Stimulated activated CD4-positive, alpha-beta T cell treated with anti-CD3 and anti-CD28 coated beads, Interleukin-15, amount 100 ng/mL, for 48 hours (primary cell): ENCODE measurements at places on chromosomes 1 and 21.

DNA sequence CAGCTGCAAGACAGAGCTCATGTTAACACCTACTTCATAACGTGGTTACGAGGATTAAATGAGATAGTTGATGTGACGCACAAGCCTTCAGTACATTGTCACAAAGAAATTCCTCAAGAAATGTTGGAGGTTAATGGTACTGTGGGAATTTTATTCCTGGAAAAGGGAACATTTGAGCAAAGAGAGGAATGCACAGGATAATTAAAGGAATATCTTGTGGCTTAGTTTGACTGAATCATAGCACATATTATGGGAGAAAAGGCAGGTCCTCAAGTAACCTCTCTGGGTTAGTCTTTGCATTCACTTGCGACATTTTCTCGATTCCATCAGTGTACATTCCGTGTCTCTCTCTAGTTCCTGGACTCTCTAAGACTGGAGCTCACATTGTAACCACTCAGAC is 300.2 kb upstream of the DUSP10 start:
- DNase-seq = no peak

- DNase-seq = no peak
Measured at GRCh38 chr1:113007706-113008364, 51.8 kb upstream of the SLC16A1 start.

- no peak for DNase-seq
Measured at GRCh38 chr1:6982860-6983259, 197.6 kb downstream of the CAMTA1 start.

- no peak for DNase-seq
Measured at GRCh38 chr1:160232911-160233310, 27.7 kb downstream of the PEA15 start.
